Putamen (tissue), 1 donor: ENCODE measurements at places on chromosomes 3 and 15.

DNA sequence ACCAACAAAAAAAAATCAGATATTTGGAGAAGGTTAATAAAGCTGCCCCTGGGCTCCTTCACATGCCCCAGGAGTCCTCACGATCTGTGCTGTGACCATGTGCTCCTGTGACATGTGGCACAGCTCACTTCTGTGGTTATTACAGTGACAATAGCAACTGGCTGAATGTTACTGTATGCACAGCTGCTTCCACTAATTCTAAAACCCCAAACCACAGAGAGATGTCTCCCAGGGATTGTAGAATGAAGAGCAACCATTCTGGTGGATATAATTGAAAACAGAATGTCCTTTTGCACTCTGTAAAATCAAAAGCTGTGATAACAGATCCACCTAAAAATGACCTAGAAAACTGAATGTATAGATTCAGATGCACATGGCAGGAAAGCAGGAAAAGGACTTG is 489.2 kb upstream of the CNTN4 start:
- DNase-seq: no peak

GRCh38 chr3:71906976-71907375 is 122.0 kb upstream of the PROK2 start:
- no peak for DNase-seq

GRCh38 chr15:57861815-57862586 is 155.5 kb downstream of the POLR2M start:
- no peak for DNase-seq

GRCh38 chr15:73075160-73075859 is 23.0 kb downstream of the NEO1 start:
- DNase-seq: peak; percentile 78

DNA sequence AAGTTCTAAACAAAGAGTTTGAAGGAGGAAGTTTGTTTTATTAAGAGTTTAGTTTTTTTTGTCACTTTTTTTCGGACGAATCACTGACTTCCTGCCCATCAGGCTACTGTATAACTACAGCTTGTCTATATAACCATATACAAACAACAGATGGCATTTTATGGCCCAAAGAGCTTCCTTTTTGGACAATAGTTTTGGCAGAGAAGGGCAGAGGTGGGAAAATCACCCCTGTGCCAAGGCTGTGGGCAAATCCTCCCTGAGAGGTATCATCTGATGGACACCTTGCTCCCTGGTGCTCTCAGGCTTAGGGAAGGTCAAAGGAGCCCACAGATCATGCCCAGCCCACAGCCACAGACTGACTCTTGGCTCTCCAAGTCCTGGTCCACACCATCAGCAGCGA is 113.4 kb downstream of the OXNAD1 start:
- DNase-seq: no peak

DNA sequence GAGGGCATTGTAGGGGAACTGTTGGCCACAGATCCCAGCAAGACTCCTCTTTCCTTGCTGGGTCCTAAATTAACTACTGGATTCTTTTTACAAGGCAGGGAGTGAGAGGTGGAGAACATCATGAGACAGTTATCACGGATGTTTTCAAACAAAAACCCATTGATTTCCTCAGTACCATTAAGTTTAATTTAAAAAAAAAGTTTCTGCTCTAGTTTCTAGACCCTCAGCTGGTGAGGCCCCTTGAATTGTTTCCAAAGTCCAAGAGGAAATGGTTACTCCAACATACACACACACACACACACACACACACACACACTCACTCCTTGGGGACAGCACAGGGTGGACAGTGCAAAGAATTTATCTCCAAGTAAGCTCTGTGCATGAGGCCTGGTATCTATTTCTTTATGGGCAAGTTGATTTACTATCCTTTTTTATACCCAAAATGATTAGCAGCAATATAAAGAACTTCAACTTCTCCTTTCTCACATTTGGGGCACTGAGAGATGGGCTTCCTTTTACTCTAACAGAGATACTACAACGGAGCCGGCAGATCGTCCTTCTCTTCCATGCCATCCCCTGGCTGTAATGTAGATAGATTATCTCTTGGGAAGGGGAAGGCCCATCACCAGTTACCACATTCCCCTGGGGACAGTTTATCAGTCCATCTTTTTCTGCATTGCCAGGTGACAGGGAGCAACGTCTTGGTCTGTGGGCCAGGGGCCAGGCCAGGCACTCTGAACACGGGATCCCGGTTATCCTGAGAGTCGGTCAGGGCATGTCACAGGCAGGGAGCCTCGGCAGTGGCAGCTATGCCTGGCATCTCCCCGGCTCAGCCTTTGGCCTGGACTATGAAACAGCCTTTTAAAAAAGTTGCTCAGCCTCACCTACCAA is 54.7 kb downstream of the CORO2B start:
- no peak for DNase-seq

- no peak for DNase-seq
Observed at GRCh38 chr3:146546366-146546965, 2.1 kb upstream of the PLSCR1 start.

- DNase-seq: peak; percentile 15
Observed at GRCh38 chr3:52983336-52983807, 62.5 kb downstream of the SFMBT1 start.

DNA sequence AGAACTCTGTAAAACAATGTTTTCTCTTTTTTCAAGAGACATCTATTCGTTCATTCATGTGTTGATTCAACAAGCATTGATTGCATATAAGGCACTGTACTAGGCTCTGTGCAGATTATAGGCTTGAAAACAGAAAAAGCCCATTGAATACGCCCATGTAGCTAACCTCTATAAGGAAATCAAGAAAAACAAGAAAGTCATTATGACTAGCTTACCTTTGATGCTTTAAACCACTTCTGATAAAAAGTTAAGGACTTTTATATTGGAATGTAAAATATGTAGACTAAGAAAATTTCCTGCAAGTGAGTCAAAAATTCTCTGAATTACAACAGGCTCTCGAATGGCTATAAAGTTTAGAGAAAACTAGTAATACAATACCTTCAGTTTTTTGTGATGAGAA is 92.5 kb downstream of the BDH1 start:
- no peak for DNase-seq

DNA sequence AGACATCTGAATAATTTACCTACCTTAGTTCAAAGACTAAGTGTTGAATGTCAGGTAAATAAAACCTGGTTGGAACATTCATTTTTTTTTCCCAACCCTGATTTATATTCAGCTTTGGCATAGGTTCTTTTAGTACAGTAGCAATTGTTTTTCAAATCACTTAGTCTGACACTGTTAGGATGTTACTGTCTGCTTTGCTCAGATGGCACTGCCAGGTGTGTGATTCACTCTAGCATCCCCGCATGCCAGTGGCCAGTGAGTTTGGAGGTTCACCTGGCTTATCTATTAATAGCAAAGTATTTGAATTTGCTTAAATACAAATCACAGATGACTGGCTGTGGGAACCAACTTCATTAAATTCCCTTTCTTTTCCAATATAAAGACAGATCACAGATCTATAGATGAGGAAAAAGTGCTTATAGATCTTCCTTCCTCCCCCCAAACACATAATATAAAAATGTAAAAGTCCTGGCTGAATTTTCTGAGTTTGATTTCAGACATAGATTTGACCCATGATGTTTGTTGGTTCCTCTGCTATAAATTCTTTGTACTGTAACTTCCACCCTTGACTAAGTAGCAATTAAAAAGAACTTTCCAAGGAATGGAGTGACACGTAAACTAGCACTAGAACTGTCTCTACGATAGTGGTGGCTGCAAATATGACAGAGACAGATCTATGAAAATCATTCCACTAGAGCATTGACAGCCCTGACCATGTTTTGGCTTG is 3.9 kb downstream of the THBS1 start:
- DNase-seq: no peak

DNA sequence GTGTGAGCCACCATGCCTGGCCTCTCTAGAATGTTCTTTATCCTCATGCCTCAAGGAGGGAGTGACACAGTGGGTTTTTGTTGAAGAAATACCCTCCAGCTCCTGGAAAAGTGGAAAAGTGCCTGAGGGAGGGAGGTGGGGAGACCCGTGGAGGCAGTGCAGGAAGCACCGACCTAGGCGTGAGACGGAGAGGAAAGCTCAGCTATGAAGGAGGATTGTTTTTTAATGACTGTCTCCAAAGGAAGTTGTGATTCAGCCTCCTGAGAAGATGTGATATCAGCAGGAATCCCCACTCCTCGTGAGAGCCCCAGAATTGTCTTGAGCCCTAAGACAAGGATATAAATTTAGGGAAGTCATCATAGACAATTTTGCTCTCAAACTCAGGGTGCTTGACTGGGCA is 21.7 kb downstream of the RPLP1 start:
- no peak for DNase-seq

GRCh38 chr3:54065140-54065539 is 57.2 kb upstream of the CACNA2D3 start:
- no peak for DNase-seq

DNA sequence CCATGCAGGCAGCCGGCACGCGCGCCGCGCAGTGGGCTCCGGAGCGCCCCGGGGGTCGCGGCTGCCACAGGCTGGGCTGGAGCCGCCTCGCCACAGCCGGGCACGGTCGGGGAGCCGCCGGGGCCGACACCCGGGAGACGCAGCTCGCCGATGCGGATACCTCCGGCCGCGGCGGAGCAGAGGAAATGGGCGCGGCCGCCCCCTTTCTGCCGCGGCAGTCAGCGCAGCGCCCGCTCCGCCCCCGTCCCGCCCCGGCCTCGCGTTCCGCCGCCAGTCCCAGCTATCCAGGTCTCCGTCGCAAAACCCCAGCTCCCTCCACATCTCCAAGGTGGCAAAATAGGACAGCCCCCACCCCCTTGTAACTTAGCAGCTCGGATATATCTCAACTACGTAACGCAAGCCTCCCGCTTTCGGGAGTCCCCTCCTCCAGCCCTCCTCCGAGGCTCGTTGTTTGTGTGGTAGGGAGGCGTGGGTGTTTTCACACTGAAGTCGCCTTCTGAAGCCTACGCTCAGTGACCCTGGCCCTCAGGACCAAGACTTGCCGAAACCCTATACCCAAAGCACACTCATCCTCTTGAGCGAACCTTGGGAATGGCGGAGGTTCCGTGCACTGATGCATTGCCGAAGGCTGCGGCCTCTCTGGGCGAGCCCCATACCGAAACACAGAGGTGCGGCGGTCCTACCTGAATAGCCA is at the start of gene SH3BP5:
SH3BP5 (minus strand) TSS at position 182 of the 694 bp plus-strand sequence; CDS start at position 4, 178 bp downstream.
- peak; percentile 67 for DNase-seq

- DNase-seq: no peak
Observed at GRCh38 chr15:81254916-81255290, 58.2 kb downstream of the IL16 start.

DNA sequence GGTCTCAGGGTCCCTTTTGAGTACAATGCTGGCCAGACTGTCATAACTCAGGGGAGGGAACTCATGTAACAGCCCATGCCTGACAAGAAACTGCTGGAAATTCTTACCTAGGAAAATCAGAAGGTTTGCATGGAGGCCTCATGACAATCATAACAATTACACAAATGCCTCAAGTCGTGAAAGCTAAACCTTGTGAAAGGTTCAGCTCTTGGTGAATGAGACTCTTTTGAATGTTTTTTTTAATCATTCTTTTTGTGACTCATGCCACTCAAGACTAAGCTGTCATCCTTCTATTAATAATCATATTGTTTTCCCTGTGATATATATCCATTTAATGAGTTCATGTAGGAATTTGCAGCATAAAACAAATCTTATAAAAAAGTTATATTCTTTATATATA is 61.4 kb upstream of the LEKR1 start:
- DNase-seq: no peak

- no peak for DNase-seq
Observed at GRCh38 chr3:123524981-123525380, 59.9 kb downstream of the HACD2 start.

GRCh38 chr15:26697913-26698312 is 75.0 kb downstream of the GABRB3 start:
- no peak for DNase-seq

DNA sequence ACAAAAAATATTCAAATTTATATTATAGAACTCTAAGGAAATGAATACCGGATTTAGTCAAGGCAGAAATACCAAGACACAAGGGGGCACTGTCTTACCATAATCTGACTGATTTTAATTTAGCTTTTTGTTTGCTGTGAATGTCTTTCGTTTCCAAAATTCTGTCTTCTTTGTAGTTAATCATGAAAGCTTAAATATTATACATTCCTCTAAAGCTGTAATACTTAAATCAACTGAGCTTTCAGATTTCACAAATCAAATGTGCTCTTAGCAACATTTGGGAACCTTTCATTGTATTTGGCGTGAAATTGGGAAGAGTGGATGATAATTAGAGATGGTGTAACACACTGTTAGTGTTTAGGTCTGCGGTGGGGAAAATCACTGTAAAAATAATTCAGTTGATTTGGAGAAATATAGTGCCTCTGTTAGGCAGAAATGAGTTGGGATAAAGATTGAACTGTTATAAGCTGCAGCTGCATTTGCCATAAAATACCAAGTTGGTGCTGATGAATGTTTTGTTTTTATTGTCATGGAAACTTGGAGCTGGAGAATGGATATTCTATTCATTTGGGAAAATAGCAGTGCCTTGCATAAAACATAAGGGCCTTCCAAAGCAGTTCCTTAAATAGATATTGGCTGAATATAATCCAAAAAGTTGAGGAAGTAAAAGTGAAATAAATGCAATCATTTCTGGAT is 228.2 kb downstream of the TCF12 start:
- peak; percentile 79 for DNase-seq
